Central memory CD4-positive, alpha-beta T cell (primary cell): ENCODE measurements at places on chromosomes 7 and 10.
A peak's percentile ranks its signal among the peaks of the same experiment; 100 is the strongest.

DNA sequence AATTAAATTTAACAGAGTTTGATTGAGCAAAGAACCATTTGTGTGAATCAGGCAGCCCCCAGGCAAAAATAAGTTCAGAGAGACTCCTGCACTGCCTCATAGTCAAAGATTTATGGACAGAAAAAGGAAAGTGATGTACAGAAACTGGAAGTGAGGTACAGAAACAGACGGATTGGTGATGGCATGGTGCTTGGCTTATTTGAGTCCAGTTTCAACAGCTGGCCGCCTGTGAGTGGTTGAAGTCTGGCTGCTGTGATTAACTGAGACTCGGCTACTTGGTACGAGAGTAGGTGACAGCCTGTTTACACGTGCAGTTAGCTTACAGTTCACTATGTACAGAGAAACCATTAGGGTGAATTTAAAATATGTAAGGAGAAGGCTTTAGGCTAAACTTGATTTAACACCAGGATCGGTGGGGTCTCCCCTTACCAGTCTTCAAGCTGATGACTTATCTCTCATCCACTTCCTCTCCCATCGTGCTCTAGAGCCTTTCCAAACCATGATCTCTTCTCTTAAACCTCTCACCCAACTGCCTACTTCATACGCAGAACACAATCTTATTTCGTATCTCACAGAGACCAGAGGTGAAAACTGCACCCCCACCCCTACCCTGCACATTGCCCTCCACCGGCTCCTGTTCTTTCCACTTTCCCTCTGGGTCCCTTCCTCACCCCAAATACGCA, 5.0 kb upstream of the MSMB start:
- DNase-seq: no peak

GRCh38 chr10:48444266-48444665, 137.8 kb downstream of the MAPK8 start:
- DNase-seq: no peak

- no peak for DNase-seq
Measured at GRCh38 chr10:98309366-98310355, 41.7 kb upstream of the LOXL4 start.

DNA sequence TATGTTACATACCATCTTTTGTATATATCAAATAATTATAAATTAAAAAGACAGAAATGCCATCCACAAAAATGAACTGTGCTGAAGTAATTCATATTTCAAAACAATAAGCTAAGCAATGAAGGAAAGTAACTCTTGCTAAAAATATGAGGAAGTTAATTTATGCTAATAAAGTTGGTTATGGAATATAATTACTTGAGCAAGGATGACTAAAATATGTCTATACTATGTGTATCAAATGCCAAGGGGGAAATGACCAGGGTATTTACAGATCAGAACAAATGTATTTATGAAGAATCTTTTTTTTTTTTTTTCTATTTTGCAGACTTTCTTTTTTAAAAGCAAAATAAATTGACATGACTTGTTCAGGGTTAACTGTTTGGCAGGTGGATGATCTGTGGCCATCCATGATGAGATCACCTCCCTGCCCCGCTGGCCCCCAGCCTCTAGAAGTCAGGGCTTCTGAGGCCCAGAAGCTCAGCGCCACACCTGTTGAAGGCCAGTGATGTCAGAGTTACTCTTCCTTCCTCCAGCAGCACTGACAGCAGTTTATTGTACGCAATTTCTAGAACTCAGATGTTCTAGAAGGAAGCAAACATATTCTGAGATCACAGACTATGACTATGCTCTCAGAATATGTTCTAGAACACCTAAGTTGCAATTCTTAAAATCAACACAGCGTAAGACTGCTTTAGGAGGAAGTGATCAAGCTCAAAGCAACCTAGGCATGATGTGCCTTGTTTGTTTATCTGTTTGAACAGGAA, 196.1 kb upstream of the KLF14 start:
- peak; percentile 71 for DNase-seq

GRCh38 chr7:90613088-90613498, 17.0 kb downstream of the CDK14 start:
- no peak for DNase-seq

DNA sequence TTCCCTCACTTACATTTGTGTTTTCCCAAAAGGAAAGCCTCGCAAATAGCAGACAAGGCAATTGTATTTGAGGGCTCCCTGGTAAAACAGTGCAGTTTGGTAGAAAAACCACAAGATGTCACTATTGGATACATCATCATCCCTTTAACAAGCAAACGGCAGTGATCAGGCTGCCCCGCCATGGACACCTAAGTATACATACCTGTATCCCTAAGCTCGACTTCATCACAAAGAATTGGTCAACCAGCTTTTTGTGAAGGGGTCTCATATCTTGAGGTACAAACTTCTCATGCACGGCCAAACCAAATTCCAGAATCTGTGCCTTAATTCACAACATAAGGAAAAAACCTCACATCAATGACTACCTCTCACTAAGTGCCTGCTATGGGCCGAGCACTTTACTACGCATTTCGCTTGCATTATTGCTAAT, 179.5 kb upstream of the IMMP2L start:
- peak; percentile 29 for DNase-seq

GRCh38 chr7:1907751-1908365, 237.8 kb downstream of the ELFN1 start:
- DNase-seq: no peak

GRCh38 chr7:132218876-132219275, 357.4 kb downstream of the PLXNA4 start:
- DNase-seq: no peak

DNA sequence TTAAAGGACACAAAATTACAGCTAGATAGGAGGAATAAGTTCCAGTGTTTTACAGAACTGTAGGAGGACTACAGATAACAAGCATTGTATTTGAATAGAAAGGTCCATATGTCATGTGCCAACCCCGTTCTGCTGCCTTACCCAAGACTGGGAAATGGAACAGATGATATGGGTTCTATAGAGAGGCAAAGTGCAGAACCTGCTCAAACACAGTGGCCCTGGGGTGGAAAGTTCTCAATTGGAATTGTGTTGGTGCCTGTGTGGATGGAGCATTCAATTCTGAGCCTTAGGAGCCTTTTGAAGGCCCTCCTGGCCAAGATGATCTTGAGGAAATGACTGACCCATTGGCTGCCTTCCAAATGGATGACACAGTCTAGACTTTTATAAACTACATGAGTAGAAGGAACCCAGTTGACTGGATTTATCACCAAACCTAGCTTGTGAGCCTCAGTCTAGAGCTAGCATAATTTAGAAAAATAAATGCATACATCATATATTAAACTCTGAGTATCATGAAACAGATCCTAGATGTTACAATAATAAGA, 4.1 kb upstream of the PRSS1 start:
- no peak for DNase-seq

DNA sequence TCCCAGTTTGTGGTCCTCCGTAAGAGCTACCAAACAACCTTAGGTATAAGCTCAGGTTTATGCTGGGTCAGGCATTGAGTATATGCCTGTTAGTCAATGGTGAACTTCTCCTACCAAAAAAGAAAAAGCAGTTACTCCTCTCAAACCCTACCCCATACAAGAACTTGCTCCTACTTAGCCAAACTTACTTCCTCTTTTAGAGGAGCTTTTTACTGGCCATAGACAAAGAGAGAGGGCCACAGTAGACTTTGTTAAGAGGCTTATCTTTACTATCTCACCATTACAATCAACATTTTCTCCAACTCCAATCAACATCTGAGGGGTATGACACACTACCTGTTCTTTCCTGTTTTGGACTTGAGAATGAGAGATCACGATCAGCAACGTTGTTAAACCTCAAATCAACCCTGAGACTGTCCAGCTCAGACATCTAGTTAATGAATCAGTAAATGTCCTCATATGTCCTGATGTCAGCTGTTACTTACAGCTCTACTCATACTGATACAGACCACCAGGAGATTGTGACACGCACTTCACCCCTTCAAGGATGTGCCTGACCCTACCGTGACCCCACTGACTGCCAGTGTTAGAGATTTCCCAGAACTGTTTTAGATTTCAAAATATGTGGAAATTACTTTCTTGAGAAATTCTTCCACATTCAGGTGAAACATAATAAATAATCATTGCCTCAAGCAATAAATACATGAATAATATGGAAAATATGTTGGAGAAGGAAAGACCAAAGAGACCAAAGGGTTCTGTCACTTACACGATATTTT, 18.4 kb upstream of the CCDC71L start:
- no peak for DNase-seq

DNA sequence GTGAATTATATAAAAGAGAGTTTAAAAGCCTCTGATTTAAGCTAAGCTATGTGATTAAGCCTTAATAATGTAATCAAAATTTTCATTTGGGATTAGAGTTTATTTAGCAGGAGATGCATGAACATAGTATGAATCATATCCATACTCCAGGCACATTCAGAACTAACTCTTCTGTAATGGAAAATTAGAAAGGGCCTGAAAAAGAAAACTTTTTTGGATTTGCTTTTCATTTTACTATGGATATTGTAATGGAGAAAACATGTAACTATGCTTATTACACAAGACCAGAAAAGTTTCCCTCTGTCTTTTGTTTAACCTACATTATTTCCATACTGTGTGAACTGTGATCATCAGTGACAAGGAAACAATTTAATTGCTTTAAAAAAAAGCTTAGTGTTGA, 22.0 kb downstream of the TES start:
- DNase-seq: no peak

- no peak for DNase-seq
Measured at GRCh38 chr10:77179015-77179695, 458.5 kb downstream of the KCNMA1 start.

DNA sequence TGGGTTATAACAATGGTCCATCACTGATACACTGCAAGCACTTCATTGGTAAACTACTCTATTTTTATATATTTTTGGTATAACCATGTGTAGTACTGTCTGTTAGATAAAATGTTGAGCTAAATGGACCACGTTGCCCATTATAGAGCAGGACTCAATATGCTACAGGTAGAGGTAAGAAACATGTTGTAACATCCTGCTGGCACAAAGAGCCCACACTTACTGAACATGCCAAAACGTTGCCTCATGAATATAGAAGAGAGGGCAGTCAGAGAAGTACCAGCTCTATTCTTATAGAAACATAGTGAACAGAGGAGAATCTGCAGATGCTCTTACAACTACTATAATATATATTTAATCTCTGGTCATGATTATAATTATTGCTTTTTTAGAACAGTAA, 18.4 kb upstream of the MET start:
- DNase-seq: no peak

- no peak for DNase-seq
Measured at GRCh38 chr7:54812756-54813322, 53.8 kb upstream of the SEC61G start.

DNA sequence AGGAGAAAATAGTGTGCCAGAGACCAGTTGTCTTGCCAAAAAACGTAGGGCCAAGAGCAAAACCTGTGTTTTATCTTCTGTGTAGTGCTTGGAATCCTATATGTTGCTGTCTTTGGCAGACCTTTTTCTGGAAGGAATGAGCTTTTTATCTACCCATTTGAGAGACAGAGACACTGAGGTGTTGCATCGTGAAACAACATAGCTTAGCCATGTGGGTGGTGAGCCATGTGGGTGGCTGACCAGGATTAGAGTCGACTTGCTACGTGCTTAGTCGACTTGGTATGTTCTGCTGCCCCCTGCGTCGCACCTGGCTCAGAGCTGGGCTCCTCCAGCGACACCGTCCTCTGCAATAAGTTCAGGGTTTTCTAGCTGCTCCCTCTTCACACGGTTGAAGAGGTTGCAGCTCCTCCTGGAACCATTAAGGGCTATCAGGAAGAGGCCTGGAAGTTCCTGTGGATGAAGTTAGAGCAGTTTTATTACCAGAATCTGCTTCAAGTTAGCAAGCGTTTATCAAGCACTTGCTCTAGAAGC, 175.8 kb downstream of the SH2D4B start:
- DNase-seq: no peak

DNA sequence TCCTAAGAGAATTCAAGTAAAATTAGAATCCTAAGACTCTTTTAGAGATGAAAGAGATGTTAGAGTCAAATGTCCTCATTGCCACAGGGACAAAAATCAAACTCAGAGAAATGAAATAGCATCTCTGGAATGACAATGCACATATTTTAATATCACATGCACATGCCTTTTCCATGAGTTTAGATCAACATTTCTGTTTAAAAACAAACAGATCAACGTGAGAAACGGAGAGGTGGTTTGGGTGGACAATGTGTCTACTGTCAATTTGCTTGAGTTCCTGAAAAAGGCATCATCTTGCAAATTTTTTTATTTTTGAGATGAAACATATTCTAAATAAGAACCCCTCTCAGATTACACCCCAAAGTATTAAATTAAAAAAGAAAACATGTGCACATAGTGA, 130.0 kb downstream of the CHRM2 start:
- DNase-seq: no peak

DNA sequence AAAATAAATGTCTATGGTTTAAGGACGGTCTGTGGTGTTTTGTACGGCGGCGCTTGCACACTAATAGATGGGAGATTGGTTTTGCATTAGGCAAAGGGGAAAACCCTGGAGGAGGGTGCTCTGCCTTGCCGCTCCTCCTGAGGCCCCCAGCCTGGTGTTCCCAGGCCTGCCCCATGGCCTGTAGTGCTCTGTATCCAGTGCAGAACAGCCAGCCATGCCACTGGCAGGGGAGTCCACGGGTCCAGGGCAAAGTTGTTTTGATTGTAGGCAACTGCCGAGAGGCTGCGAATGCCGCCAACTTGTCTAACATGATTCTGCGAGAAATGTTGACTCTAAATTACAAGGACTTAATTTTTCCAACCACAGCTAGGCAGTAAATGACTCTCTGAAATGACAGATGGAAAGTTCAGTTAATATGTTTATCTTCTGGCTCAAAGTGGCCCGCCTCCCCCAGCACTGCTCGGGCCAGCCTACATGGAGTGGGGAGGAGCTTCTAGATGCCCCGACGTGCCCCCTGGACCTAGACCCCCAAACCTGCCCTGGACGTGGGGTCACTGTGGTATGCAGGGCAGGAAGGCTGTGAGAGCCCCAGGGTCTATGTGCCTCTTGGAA, 104.6 kb upstream of the GDF10 start:
- DNase-seq: no peak

GRCh38 chr10:132975831-132976682, 33.7 kb upstream of the CFAP46 start:
- DNase-seq: no peak

DNA sequence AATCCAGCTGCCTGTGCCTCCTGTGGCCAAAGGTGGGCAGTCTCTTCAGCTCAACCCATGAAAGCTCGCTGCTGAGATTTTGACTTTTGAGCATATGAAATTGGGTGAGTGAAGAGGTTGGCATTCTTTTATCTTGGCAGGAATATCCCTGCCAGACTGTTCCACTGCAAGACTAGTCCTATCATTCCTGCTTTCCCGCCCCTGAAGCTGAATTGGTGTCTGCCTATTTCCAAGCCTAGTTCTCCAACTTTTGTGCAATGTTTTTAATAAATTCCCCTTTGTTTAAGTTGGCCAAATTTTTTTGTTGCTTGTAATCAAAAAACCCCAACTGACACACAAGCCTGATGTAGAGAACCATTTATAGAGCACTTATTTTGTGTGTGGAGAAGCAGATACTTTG, 34.8 kb upstream of the BICC1 start:
- DNase-seq: no peak

GRCh38 chr7:81688622-81689411, 81.0 kb downstream of the HGF start:
- DNase-seq: no peak
